ENCODE measurements at places on chromosomes 6 and 20.

- DNase-seq: peak; percentile 82
Observed at GRCh38 chr6:138815797-138816528, 20.1 kb downstream of the ECT2L start.

GRCh38 chr6:107103082-107103481, 12.2 kb downstream of the BEND3 start:
- no peak for DNase-seq

GRCh38 chr6:122458087-122458486, 13.5 kb downstream of the SERINC1 start:
- DNase-seq: no peak

DNA sequence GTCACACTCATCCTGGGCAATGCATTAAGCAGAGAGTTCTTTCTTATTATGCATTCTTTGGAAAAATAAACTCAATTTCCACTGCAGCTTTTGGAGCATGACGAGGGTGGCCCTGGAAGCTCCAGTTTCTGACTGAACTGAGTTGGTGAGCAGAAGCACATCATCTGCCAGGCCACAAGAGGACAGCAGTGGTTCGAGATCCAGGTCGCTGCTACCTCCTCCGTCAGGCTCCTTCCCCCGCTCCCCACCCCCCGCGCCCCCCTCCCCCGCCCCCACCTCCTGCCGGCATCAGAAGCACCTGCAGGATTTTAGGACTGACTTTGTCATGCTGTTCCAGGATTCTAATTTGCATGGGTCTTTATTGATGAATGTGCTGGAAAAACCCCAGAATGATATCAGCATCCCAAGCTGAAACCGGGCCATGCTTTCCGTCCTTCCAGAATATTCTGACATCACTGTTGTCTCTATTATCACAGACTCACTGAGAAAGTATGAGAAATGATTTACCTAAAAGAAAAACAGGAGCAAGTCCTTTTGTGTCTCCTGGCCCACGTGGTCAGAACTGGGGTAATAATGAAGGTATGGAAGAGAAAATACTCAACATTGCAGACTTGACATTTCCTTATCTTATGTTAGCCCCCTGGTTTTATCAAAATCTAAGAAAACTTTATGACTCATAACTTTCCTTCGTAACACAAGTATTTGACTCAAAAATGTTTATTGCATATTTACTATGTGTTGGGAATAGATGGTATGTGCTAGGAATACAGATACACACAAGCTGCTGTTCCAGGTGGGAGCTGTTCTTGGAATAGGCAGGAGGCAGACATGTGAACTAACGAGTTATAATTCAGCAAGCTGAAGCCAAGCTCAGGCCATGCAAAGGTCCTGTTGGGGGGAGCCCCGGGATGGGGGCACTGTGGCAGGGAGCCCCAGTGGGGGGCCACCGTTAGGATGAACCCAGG, 220.2 kb upstream of the EXOC2 start:
- DNase-seq: peak; percentile 2

- no peak for DNase-seq
Observed at GRCh38 chr20:63530788-63531160, 6.4 kb downstream of the PTK6 start.
